ENCODE measurements at places on chromosomes 1 and 21.

GRCh38 chr1:211683396-211684297, 8.2 kb upstream of the NEK2 start:
- no peak for DNase-seq

- no peak for DNase-seq
Measured at GRCh38 chr21:15592271-15592860, 137.4 kb upstream of the USP25 start.

GRCh38 chr1:150168960-150169601, 19.4 kb downstream of the PLEKHO1 start:
- DNase-seq = no peak

- no peak for DNase-seq
Measured at GRCh38 chr1:84859866-84860265, 33.1 kb downstream of the LPAR3 start.

DNA sequence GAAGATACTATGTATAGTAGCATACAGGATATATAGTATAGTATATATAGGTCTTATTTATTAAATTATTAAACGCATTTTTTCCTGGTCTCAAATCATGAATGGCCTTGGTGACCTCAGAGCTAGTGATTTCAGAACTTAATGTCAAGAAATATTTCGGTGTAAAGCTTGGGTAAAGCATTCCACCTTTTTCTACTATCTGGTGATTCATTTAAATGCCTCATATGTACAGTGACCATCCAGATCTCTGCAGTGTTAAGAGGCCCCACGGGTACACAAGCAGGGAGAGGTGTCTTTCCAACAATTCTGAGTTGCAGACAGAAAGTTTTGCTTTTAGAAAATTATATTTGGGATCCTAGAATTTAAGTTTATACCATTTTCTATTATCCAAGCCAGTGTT, 626.5 kb downstream of the PTPRC start:
- no peak for DNase-seq

DNA sequence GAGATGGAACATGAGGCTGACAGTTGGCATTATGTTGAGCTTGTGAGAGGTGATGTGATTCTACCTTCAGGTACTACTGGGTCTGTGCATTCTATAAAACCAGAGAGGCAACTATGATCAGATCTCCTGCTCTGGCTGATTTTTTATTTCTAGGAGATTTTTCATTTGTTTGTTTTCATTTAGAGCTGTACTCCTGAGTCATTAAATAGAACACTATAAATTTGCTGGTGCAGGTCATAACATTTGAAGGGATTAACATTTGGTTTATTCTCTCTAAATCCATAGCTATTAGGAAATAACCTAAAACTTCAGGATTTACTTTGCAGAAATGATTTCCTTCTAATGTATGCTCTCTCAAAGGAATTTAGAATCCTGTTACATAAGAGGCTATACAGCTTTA, 42.9 kb downstream of the MAGI3 start:
- no peak for DNase-seq

DNA sequence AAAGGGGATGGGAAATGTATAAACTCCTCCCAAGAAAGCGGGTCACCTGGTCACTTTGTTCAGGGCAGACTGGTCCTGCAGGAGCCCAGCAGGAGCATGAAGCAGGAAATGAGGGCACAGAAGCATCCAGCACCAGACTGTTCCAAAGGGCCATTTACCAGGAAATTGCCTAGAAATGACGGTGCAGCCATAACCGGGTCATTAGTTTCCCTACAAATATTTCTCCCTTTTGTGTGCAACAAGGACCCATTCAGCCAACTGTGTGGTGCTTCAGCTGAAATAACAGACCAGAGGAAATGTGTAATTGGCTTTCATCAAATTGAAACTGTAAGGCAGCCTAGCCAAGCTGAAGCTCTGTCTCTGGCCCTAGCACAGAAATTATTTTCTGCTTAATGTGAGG, 7.6 kb upstream of the CTTNBP2NL start:
- no peak for DNase-seq

DNA sequence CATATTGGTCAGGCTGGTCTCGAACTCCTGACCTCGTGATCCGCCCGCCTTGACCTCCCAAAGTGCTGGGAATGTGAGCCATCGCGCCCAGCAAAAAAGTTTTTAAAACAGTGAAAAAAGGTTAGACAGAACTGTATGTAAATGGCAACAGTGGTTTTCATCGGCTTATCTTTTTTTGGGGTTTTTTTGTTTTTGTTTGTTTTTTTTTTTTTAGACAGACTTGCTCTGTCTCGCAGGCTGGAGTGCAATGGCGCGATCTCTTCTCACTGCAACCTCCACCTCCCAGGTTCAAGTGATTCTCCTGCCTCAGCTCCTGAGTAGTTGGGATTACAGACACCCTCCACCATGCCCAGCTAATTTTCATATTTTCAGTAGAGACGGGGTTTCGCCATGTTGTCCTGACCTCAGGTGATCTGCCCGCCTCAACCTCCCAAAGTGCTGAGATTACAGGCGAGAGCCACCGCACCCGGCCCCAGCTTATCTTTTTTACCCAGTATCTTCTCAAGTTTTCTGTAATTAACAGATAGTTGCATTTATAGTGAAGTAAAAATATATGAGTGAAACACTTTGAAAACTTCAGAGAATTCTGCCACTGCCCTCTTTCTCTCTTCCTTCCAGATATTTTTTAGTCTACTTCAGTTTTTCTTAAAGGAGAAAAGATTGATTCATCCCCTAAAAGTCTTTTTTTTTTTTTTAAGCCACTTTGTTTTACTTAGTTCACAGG, 13.1 kb downstream of the TIMM17A start:
- DNase-seq = no peak

GRCh38 chr1:94271373-94271772, 34.0 kb upstream of the ARHGAP29 start:
- DNase-seq = no peak

DNA sequence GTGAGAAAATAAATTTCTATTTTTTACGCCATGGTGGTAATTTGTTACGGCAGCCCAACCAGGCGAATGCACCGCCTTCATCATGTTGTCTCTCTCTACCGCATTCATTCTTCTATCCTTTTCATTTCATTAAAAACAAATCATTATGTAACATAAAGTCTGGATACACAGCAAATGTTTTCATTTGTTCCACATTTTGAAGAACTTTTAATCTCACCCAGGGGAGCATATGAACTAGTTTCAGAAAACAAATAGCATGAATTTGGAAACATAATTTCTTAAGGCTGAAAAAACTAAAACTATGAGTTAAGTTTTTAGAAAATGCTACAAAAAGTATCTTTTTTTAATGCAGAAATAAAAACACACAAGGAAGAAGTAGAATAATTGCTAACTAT, 11.2 kb upstream of the OR2B11 start:
- no peak for DNase-seq

DNA sequence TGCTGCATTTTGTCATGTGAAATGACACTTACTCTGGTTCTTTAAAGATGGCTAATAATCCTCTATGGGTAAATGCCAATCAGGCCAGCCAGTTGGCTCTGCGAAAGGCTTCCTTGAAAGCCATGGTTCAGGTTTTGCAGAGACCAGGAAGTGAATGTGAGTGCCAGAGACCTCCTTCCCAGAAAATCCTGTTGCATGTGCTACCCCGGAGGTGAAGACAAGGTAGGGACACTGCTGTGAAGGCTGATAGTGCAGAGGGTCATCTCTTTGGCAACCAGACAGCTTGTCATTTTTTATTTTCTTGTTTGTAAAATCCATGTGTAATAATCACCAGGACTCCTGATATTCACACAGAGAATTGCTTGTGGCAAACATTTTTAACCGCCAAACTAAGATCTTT, 18.7 kb downstream of the LRRC8D start:
- no peak for DNase-seq

GRCh38 chr1:89519779-89520358, 4.8 kb upstream of the LRRC8B start:
- no peak for DNase-seq

Data from stimulated activated CD4-positive, alpha-beta T cell treated with anti-CD3 and anti-CD28 coated beads, TNF-alpha, amount 100 ng/mL, for 1 hour (primary cell).